Activated T-helper 1 cell treated with Interleukin-2 at 50 U/mL for 16 hours (primary cell): ENCODE measurements at places on chromosomes 5 and 9.

GRCh38 chr9:94160594-94161501 is 76.6 kb downstream of the PTPDC1 start:
- no peak for DNase-seq

DNA sequence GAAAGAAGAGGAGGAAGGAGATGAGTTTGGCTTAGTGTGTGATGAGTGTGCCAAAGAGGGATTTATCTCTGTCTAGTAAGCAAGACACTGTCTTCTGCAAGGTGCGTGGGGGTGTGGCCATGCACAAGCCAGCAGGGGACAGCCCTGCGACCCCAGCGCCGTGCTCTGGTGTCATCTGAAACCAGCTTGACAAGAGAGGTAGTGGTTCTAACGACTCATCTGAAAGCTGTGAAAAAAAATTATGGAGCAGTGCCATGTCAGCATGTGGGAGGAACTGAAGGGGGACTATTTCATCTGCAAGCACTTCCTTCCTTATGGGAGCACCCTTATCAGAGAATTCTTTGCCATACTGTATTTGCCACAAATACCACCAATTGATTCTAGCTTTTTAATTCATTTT is 398.6 kb downstream of the PSAT1 start:
- no peak for DNase-seq

- no peak for DNase-seq
Measured at GRCh38 chr5:5652181-5652580, 229.7 kb downstream of the ICE1 start.

DNA sequence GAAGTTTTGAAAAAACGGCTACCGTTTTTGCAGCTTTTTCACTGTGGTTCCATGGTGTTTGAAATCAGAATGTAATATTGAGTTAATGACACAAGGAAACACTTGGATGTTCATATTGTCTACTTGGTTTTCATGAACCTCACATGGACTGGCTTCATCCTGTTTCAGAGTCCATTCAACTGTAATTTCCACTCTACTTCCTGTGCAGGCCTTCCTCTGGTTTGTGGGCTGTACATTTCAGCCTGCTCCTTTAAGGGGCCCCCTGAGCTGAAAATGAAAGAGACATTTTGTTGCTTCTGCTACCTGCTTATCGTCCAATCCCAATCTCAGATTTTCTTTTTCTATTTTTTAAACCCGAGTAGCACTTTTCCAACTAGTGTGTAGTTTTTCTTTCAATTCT is 41.8 kb upstream of the CDKN2B start:
- no peak for DNase-seq

- DNase-seq = no peak
Measured at GRCh38 chr5:16924206-16924605, 11.9 kb downstream of the MYO10 start.

DNA sequence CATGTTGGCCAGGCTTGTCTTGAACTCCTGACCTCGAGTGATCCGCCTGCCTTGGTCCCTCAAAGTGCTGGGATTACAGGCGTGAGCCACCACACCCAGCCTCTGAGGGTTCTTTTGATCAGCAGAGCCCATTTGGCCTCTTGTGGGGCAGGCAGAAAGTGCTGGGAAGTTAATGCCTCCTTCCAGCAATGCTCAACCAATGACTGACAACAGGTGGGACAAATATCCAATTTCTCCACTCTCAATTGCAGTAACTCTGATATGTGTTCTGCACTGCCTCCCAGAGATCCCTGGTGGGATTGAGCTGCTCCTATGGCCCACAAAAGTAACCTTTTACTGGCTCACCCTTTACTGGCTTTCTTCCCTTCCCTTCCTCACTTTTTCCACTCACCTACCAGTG is 79.9 kb upstream of the APC start:
- no peak for DNase-seq

DNA sequence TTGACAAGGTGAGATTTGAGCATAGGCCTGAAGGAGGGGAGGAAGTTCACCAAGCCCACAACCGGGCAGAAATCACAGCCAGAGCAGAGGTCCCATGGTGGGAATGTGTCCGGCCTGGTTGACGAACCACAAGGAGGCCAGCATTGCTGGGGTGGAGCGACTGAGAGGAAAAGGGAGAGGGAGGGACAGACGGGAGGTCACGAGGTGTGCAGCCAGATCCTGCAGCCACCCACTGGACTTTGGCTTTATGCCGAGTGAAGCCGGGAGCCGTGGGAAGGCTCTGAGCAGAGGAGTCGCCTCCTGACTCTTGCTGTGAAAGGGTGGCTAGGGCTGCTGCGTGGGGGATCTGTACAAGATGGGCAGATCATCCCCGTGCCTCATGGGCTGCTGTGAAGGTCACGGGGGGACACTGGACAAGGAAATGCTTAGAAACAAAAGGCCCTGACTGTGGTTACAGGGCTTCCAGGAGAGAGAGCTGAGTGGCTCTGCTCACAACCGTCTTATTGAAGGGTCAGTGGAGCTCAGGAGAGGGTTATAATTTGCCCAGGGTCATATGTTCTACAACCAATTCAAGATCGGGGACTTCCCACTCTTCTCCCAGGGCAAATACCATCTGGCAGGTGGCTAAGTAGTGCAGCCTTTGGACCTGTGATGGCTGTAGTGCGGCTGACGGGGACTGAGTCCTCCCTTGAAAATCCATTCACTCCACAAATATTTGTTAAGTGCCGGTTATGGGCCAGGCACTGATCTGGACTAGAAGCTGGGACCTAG is 15.6 kb upstream of the CD74 start:
- DNase-seq = no peak

DNA sequence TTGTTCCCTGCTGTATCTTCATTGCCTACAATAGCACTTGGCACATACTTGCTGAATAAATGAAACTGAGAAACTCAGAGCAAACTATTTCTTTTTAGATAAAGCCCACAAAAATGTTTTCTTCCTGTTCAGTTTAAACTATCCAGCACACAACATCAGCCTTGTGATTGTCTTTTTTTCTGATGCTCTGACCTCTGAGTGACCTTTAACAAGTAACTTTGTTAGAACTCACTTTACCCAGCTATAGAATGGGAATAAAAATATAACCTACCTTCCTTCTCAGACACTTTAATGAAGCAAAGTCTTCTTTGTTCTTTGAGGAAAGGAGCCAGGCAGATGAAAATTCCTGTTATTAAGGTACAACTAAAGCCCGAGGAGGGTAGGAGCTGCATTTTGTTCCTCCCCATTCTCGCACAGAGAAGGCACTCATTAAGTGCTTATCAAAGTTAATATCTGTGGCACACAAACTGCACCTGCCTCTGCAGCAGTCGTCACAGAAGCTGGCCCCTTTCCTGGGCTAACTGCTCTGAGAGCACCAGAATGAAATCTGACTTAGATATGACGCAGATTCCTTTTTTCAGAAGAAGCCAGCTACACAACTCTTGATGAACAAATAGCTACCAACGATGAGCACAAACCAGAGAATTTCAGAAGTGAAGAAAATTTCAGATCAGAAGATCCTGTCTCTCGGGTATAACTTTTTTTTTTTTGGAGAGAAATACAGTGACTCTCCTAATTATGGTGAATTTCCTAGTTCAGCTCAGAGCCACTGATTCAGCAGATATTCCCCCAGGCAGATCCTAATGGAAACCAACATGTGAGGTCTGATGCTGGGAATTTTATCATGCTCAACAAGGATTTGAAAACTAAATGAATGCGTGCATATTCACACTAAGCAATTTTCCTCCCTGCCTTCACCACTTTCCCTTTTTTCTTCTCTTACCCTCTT is 31.0 kb upstream of the NR3C1 start:
- peak; percentile 34 for DNase-seq

DNA sequence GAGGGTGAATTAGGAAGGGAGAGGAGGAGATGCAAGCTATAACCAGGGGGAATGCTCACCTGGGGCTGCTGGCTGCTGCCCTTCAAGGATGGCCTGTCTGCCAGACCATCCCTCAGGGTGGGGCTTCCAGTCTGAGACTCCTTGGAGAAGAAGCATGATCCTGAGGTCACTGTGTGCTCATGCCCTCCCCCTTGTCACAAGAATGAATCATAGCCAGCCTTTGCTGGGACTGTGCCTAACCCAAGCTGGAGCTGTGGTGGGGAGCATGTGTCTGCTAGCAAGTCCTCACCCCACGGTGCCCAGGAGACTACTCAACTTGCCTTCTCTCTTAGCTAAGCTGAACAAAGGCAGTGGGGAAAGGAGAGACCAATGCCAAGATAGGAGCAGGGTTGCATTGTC is 463.6 kb downstream of the SPOCK1 start:
- DNase-seq = no peak
